Heart right ventricle (tissue), 16 donors: ENCODE measurements at places on chromosomes 3 and 15.

- no peak overlapping the region for H3K4me3 ChIP-seq
- no peaks in the 10 kb centered on the region for H3K4me1 ChIP-seq
- peaks cover 13% of the 10 kb centered on the region for H3K36me3 ChIP-seq
Measured at GRCh38 chr3:136270179-136270578, 20.0 kb downstream of the PCCB start.

DNA sequence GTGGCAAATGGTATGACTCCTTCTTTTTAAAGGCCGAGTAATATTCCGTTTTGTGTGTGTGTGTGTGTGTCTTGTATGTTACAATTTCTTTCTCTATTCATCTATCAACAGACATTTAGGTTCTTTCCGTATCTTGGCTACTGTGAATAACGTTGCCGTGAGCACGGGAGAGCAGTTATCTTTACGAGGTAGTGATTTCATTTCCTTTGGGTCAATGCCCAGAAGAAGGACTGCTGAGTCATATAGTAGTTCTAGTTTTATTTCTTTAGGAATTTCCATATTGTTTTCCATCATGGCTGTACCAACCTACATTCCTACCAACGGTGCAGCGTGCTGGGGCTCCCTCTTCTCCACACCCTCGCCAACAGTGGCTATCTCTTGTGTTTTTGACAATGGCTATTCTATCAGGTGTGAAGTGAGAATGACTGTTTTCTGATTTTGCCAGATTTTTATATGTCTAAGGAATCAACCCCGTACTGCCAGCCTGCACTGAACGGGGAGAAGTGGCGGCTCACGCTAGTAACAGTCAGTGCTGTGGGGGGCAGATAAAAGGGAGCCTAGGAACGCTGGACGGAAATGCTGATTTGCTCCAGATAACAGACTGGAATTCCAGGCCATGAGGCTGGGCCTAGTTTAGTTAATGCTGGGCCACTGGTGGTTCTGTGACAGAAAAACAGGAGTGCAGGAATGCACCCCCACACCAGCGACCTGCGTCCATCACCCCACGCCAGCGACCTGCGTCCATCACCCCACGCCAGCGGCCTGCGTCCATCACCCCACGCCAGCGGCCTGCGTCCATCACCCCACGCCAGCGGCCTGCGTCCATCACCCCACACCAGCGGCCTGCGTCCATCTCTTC is 168.1 kb downstream of the XXYLT1 start:
- peak; percentile 67 for DNase-seq
- no peaks in the 10 kb centered on the region for H3K27me3 ChIP-seq
- peaks cover 26% of the 10 kb centered on the region for H3K4me1 ChIP-seq
- H3K27ac ChIP-seq: peak overlapping the region; percentile 37
- H3K4me3 ChIP-seq: no peak overlapping the region

- H3K27me3 ChIP-seq: no peaks in the 10 kb centered on the region
- DNase-seq: no peak
- H3K27ac ChIP-seq: no peak overlapping the region
- no peaks in the 10 kb centered on the region for H3K36me3 ChIP-seq
Measured at GRCh38 chr3:12396471-12396870, 87.8 kb upstream of the TSEN2 start.

- no peak overlapping the region for H3K4me3 ChIP-seq
- no peak overlapping the region for H3K27ac ChIP-seq
- no peaks in the 10 kb centered on the region for H3K27me3 ChIP-seq
- DNase-seq: no peak
- H3K4me1 ChIP-seq: no peaks in the 10 kb centered on the region
Measured at GRCh38 chr3:85342915-85343314, 384.1 kb downstream of the CADM2 start.

GRCh38 chr15:97998307-97999071 is 38.0 kb downstream of the ARRDC4 start:
- H3K27me3 ChIP-seq: no peaks in the 10 kb centered on the region
- H3K4me3 ChIP-seq: no peak overlapping the region
- no peak overlapping the region for H3K27ac ChIP-seq
- DNase-seq: no peak
- peaks cover 13% of the 10 kb centered on the region for H3K4me1 ChIP-seq

- H3K36me3 ChIP-seq: no peaks in the 10 kb centered on the region
- DNase-seq: peak; percentile 36
- peak overlapping the region; percentile 66 for H3K27ac ChIP-seq
- H3K4me1 ChIP-seq: peaks cover 3% of the 10 kb centered on the region
- no peak overlapping the region for H3K4me3 ChIP-seq
Measured at GRCh38 chr3:113275929-113276750, 64.8 kb downstream of the BOC start.

GRCh38 chr15:100891307-100892012 is 11.8 kb downstream of the ALDH1A3 start:
- H3K4me1 ChIP-seq: peaks cover 15% of the 10 kb centered on the region
- peaks cover 57% of the 10 kb centered on the region for H3K27me3 ChIP-seq
- H3K36me3 ChIP-seq: no peaks in the 10 kb centered on the region
- DNase-seq: no peak
- H3K4me3 ChIP-seq: no peak overlapping the region
- no peak overlapping the region for H3K27ac ChIP-seq

GRCh38 chr15:66740802-66741201 is 38.8 kb downstream of the SMAD6 start:
- no peak overlapping the region for H3K27ac ChIP-seq
- DNase-seq: peak; percentile 60
- H3K4me1 ChIP-seq: peaks cover 45% of the 10 kb centered on the region
- no peak overlapping the region for H3K4me3 ChIP-seq
- H3K27me3 ChIP-seq: no peaks in the 10 kb centered on the region
- H3K36me3 ChIP-seq: no peaks in the 10 kb centered on the region

- H3K4me1 ChIP-seq: peaks cover 76% of the 10 kb centered on the region
- peak overlapping the region; percentile 89 for H3K4me3 ChIP-seq
- peaks cover under 1% of the 10 kb centered on the region for H3K36me3 ChIP-seq
- H3K27me3 ChIP-seq: no peaks in the 10 kb centered on the region
- DNase-seq: no peak
- peak overlapping the region; percentile 98 for H3K27ac ChIP-seq
Measured at GRCh38 chr15:68278595-68279405, 1.3 kb downstream of the FEM1B start.

DNA sequence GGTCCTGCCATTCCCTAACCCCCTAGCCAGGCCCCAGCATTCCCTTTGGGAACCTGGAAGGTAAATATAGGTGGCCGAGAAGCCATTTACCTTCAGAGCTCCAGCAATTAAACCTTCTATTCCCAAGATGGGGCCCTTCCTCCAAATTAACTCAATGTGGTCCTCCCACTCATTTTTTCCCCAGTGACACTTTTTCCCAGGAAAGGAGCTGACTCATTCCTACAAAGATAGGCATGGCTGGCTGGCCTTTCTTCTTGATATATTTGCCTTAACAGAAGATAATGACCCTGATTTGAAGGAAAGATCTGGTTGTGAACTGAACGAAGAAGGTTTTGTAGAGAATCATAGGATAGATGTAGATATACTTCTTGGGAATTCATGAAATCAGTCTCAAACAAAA is 279.0 kb upstream of the VEPH1 start:
- no peaks in the 10 kb centered on the region for H3K36me3 ChIP-seq
- H3K4me1 ChIP-seq: no peaks in the 10 kb centered on the region
- H3K27ac ChIP-seq: no peak overlapping the region
- H3K4me3 ChIP-seq: no peak overlapping the region

- H3K4me3 ChIP-seq: no peak overlapping the region
- no peaks in the 10 kb centered on the region for H3K4me1 ChIP-seq
- no peaks in the 10 kb centered on the region for H3K36me3 ChIP-seq
- peaks cover 9% of the 10 kb centered on the region for H3K27me3 ChIP-seq
- H3K27ac ChIP-seq: no peak overlapping the region
- DNase-seq: no peak
Measured at GRCh38 chr15:65412556-65412955, 10.2 kb downstream of the IGDCC4 start.

- no peaks in the 10 kb centered on the region for H3K4me1 ChIP-seq
- no peak overlapping the region for H3K4me3 ChIP-seq
- no peaks in the 10 kb centered on the region for H3K27me3 ChIP-seq
- no peaks in the 10 kb centered on the region for H3K36me3 ChIP-seq
- H3K27ac ChIP-seq: no peak overlapping the region
Measured at GRCh38 chr15:60757831-60758570, 279.1 kb upstream of the ICE2 start.

- no peaks in the 10 kb centered on the region for H3K36me3 ChIP-seq
- H3K4me1 ChIP-seq: no peaks in the 10 kb centered on the region
- H3K4me3 ChIP-seq: no peak overlapping the region
- peaks cover 8% of the 10 kb centered on the region for H3K27me3 ChIP-seq
Measured at GRCh38 chr15:91068436-91068835, 31.6 kb upstream of the SV2B start.

GRCh38 chr3:8113626-8114025 is 388.0 kb upstream of the LMCD1 start:
- peaks cover 10% of the 10 kb centered on the region for H3K4me1 ChIP-seq
- no peak for DNase-seq

DNA sequence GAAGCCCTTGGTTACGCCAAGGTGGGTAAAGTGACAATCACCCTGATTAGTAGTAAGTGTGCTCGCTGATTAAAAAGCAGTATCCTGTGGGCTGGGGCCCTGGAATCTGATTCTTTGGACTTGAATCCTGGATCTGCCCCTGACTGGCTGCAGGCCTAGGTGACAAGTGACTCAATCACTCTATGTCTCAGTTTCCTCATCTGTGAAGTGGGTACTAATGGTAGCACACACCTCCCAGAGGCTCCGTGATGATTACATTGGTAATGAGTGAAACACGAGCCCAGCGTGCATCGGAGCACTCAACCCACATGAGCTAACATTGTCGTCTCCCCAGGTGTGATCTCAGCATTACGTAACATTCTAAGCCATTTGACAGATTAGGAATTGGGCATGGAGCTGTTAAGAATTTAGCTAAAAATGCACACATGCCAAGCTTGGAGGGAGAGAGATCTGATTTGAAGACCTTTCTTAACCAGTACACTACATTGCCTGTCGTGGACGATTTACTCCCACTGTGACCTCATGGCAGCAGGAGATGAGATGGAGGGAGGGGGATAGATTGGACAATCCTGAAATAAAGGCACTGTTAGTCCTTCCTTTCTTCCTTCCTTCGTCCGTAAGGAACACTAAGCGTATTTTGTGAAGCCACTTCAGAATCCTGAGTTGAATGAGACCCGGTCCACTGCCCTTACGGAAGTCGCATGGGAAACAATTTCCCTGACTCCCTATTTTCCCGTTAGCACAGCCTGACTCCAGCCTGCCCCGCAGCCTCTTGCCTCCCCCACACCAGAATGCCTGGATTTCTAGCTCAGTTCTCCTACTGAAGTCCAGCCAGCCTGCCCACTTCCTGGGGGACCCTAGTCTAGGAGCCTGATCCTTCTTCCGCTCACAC is 32.1 kb downstream of the MGLL start:
- H3K27me3 ChIP-seq: no peaks in the 10 kb centered on the region
- no peak overlapping the region for H3K4me3 ChIP-seq
- H3K4me1 ChIP-seq: peaks cover 68% of the 10 kb centered on the region
- no peak for DNase-seq

GRCh38 chr3:166283840-166284239 is 446.6 kb upstream of the BCHE start:
- H3K4me3 ChIP-seq: no peak overlapping the region
- H3K27ac ChIP-seq: no peak overlapping the region
- H3K27me3 ChIP-seq: no peaks in the 10 kb centered on the region

DNA sequence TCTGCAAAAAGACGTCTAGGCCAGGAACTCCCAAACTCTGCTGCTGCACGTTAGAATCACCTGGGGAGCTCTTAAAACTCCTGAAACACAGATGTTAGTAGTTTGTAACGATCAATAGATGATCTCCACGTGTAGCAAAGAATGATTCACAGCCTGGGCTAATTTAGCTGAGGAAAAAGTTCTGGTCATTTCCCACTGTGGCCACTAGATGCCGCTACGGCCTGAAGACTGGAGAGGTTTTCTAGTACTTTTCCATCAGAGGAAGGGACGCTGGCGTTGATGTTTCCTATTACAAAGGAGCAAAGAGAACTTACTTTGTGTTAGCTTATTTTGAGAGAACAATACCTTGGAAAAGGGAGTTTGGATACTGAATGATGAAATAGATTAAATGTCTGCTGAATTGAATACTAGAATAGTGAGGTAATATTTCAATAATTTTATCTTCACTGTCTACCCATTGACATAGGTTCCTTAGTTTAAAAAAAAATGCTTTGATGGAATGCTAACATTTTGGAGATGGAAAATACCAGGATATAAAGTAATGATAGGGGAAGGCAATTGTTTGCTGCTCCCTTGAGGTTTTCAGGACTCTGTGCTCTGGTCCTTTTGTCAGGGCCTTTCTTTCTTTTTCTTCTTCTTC is 159.1 kb downstream of the P3H2 start:
- H3K27me3 ChIP-seq: peaks cover 7% of the 10 kb centered on the region
- H3K27ac ChIP-seq: peak overlapping the region; percentile 19
- no peaks in the 10 kb centered on the region for H3K36me3 ChIP-seq
- peak; percentile 60 for DNase-seq

DNA sequence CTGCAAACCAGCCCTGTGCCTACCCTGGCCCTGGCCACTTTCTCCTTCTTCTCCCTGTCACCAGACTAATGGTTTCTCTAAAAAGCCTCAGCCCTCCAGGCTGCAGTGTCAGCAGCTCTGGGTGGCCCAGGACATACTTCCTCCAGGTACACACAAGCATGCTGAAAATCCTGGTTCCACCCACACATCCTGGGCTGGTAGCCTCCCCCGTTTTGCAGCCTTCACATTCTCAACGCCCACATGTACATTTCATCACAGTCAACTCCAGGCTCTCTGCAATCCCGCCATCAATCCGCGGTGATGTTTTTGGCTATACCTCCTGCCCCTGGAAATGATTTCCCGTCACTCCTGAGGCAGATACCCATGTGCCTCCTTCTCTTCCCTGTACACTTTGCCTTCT is 59.4 kb downstream of the MAGEF1 start:
- H3K4me3 ChIP-seq: no peak overlapping the region
- peaks cover 4% of the 10 kb centered on the region for H3K4me1 ChIP-seq
- H3K36me3 ChIP-seq: no peaks in the 10 kb centered on the region
- no peak overlapping the region for H3K27ac ChIP-seq
- DNase-seq: no peak

GRCh38 chr15:100759698-100760356 is 119.8 kb upstream of the ALDH1A3 start:
- peaks cover 23% of the 10 kb centered on the region for H3K27me3 ChIP-seq
- H3K4me1 ChIP-seq: no peaks in the 10 kb centered on the region
- H3K36me3 ChIP-seq: no peaks in the 10 kb centered on the region
- no peak overlapping the region for H3K27ac ChIP-seq

DNA sequence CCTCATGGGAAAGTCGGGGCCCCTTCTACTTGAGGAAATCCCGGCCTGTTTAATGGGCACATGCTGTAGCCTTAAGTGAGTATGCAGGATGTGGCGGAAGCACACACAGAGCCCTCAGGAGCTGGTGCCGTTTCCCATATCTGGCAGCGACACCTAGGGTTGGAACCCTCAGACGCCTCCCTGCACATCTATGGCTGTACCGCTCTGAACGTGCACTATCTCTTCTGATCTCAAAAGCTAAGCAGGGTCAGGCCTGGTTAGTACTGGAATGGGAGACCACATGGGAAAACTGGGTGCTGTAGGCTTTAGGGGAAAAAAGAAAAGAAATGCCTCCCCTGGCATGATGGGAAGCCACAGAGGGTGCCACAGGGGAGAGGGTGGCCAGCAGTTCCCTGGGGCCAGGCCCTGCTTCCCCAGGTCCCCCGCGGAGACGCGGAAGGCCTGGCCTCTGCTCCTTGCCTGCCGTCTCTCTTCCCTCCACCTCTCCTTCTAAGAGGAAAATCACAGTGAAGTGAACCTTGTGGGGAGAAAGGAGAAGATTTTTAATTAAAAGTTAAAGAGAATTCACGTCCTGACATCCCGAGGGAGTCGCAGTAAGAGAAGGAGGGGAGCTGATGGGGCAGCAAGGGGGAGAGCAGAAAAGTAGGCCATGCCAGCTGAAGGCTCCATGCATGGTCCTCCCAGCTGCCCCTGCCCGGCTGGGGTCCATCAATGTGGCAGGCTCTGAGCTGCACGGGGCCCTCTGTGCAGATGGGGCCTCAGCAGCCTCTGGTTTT is 60.5 kb upstream of the TMEM115 start:
- H3K4me3 ChIP-seq: no peak overlapping the region
- no peak overlapping the region for H3K27ac ChIP-seq
- H3K27me3 ChIP-seq: no peaks in the 10 kb centered on the region
